ENCODE measurements at places on chromosomes 16 and 17. TPM values are rescaled to one million over a fixed set of nuclear protein-coding genes. Genes with fewer than 3 reads are reported as not detected.
A peak's percentile ranks its signal among the peaks of the same experiment; 100 is the strongest.

DCTN5 gene
- total RNA-seq, result 67.9 TPM

KCNJ12 gene
- not detected for total RNA-seq

TMEM114 gene
- not detected for total RNA-seq

TMEM238L gene
- not detected for total RNA-seq

KRT27 gene
- not detected for total RNA-seq

ARHGAP44 gene
- 0.53 TPM for total RNA-seq

CD300LB gene
- total RNA-seq, result not detected

TBX2 gene
- total RNA-seq, result 71.4 TPM

CD300E gene
- not detected for total RNA-seq

DNA sequence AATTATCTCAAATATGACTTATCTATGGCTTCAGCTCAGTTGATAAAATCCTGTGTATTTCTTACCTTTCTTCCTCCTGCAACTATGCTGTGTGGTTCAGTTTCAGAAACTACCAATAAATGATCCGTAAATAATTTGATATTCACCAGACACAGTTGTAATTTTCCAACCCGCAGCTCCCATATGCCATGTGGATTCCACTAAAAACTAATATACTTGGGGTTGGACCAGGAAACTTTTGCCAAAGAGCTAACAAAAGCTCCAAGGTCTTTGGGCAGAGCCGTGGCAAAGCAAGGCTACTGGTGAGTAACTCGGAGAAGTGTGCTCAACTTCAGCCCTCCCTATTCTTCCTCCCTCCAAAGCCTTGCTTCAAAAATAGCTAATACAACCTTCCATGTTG is 2.3 kb upstream of the CHST6 start:
- no peak for DNase-seq

DNA sequence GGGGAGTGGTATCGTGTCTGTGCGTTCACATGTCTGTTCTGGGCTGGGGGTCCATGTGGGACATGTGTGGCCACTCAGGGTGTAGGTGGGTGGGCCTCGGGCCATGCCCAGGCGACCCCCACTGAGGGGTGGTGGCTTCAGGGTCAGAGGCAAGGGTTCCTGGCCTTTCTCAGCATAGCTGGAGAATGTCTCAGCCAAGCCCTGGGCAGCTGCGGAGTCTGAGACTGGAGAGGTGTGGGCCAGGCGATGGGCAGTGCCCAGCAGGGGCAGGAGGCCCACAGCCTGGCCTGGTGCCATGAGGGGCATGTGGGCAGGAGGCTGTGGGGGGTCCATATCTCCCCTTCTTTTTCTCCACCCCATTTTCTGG is 1.2 kb downstream of the FSCN2 start:
- no peak for DNase-seq

DNA sequence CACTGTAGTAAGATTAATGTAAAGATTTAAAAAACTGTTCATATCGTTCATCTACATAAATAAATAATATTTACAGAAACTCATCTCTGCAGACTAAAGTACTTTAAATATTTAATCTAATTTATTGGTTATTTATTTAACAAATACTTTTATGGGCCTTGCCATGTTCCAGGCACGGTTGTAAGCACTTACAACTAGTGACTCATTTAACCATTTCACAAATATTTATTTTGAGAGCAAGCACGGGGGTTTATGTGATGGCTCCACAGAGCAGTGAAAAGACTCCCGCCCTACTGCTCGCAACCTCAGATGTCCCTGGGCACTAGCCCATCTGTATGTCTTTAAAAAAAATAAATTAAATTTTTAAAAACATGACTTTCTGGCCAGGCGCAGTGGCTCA is 575.9 kb downstream of the WWOX start:
- DNase-seq, result no peak

- no peak for DNase-seq
Measured at GRCh38 chr17:17355426-17355825, 52.3 kb downstream of the NT5M start.

DNA sequence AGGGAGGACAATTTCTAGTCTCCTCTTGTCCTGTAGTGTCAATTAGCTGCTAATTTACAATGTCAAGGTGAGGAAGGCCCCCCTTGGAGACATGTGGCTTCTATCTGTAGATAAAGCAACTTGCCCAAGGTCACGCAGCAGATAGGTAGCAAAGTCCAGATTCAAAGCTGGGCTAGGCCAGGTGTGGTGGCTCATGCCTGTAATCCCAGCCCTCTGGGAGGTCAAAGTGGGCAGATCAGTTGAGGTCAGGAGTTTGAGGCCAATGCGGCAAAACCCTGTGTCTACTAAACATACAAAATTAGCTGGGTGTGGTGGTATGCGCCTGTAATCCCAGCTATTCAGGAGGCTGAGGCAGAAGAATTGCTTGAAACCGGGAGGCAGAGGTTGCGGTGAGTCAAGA is 11.1 kb downstream of the TRPV3 start:
- no peak for DNase-seq

DNA sequence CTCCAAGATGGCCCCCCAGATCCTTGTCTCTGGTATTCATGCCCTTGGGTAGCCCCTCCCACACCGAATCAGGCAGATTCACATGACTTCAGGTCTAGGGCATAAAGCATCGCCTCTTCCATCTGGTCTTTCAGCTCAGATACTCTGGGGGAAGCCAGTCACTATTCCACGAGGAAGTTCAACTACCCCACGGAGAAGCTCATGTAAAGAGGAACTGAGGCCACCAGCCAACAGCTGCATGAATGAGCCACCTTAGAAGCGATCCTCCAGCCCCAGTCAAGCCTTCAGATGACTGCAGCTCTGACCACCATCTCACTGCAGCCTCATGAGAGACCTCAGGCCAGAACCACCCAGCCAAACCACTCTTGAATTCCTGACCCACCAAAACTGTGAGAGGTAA is 54.1 kb downstream of the SOCS3 start:
- no peak for DNase-seq

GRCh38 chr16:24135624-24136565 is 120.2 kb upstream of the CACNG3 start:
- no peak for DNase-seq

DNA sequence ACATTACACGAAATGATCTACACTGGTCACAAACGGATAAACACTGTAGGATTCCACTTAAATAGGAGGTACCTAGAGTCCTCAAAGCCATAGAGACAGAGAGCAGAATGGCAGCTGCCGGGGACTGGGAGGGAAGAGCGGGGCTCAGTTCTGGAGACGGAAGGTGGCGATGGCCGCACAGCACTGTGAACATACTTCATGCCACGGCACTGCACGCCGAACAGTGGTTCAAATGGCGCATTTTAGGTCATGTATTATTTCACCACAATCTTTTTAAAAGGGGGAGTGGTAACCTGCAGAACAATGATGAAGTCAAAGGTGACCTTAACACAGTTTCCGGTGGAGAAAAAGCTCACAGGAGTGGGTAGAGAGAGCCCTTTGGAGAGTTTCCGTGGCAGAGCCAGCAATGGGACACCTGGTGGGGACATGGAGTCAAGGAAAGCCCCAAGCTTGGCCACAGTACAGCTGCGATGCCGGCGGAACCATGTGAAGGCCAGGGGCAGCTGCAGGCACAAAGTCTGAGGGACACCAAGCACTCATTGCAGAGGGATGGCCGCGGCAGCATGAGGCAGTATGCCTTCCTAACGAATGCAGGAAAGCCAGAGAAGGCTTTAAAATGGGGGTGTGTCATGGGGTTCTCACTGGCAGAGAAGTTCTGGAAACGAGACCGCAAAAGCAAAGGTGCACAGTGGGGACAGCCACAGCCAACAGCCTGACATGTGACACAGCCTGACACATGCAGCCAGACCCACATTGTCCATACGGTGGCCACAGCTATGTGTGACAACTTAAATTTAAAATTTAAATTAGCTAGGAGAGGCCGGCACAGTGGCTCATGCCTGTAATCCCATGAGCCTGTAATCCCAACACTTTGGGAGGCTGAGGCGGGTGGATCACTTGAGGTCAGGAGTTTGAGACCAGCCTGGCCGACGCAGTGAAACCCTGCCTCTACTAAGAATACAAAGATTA is 7.3 kb downstream of the FLCN start:
- DNase-seq, result no peak

DNA sequence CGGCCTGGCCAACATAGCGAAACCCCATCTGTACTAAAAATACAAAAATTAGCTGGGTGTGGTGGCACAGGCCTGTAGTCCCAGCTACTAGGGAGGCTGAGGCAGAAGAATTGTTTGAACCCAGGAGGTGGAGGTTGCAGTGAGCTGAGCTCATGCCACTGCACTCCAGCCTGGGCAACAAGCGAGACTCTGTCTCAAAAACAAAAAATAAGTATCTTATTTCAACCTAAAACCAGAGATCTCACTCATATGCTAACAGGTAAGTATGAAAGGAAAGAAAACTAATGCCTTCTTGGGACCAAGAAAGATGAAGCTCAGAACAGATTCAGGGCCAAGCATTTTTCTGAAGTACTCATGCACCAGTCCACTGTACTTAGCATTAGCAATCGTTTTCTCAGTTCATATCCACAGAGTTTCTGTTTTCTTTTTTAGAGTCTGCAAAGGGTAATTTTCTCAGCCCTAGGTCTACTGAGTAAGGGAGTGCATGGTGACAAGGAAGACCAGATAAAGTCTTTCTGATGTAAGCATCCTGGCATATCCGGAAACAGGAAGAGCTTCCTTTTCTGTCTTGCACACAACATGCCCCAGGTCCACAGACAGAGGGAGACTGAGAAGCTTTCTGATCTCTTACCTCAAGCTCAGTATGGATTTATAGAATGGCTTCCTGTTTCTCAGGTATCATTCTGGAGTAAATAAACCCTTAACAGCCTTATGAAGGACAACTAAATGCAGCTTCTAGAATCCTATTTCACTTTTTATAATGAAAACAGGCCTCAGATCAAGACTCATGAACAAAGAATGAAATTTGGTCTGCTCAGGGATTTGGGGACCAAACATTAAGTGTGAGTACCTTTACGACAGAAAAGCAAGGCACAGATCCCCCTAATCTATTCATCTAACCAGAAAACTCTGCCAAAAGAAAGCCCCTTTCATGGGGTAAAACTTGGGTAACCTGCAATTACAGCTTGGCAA is 38.7 kb upstream of the FOXJ1 start:
- DNase-seq, result no peak

DNA sequence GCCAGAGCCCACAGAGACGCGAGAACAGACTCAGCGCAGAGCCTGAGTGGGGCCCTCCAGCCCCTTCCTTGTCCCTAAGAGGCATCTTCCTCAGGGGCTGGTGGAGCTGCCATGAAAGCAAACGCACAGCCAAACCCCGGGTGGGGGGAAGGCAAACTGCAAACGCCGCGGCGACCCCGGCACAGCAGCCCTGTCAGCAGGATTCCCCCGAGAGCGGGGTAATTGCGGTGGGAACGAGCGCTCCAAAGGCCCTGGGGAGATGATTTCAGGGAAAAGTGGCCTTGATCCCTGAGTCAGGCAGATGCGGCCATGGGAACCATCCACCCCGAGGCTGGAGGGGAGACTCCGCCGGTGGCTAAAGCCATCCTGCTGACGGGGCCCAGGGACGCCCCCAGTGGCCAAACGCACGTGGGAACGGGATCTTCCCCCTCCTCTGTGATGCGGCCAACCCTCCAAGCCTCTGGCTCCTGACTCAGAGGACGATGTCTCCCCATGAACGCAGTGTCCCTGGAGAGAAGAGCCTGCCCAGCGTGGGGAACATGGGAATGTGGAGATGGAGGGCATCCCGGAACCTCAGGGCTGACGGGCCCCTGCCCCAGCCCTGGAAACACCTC is 25.1 kb downstream of the SLC7A5 start:
- peak; percentile 49 for DNase-seq

DNA sequence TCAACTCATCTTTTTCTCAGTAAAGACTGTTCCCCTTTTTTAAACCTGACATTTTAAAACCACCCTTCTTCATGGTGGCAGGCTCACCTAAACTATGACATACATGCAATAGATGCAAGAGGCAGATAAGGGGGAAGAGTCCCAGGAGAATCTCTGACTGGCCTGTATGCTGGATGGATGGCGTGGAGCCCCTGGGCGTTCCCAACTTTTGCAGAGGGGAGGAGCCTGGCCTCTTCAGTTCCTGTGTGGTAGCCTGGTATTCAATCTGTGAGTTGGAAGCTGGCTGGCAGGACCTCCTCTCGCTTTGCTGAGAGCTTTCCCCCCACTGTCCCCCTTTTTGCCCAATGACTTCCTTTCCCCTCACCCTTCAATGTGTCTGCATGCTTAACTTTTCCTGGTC is 217.6 kb upstream of the CA10 start:
- DNase-seq, result no peak

DNA sequence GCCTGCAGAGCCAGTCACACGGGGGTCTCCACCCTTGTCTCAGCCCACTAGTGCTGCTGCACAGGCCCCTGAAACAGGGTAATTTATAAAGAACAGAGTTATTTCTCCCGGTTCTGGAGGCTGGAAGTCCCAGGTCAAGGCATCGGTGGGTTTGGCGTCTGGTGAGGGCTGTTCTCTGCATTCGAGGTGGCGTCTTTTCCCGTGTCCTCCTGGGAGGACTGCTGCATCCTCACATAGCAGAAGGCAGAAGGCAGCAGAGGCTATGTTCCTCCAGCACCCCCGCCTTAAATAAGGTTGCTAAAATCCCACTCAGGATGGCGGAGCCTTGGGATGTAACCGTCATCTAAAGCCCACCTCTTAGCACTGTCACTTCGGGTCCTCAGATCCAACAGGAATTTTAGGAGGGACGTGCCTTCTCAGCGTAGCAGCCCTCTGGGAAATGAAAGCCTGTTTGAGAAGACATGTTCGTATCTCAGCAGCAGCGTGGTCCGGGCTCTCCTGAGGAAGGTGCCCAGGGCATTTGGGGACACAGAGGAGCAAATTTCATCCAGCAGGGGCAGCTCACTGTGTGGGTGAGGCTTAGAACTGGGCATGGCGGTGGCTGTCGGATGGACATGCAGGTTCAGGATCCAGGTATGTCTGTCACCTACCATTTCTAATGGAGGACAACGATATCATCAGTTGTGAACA is 221.6 kb upstream of the CHMP6 start:
- DNase-seq, result no peak
